ENCODE measurements at places on chromosomes 12 and 14.
A peak's percentile ranks its signal among the peaks of the same experiment; 100 is the strongest.

GRCh38 chr12:77152623-77153193 is 87.3 kb upstream of the E2F7 start:
- DNase-seq = peak; percentile 40

- no peak for DNase-seq
Observed at GRCh38 chr12:78866518-78866917, 1.9 kb downstream of the SYT1 start.

DNA sequence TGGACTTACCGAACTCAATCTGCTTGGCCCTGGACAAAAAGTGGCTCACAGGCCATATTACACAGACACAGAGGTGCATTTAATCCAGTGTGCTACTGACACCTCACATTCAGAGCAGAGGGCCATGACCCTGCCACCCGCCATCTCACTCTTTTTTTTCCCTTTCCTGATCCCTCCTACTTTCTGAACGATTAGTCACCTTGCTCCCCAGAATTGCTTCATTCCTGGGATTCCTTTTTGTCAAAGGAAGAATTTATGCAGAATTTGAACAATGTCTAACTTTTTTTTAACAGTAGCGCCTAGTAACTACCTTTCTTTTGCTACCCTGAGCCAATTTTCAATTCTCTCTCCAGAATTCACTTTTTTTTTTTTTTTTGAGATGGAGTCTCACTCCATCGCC is 4.6 kb downstream of the PKP2 start:
- no peak for DNase-seq

DNA sequence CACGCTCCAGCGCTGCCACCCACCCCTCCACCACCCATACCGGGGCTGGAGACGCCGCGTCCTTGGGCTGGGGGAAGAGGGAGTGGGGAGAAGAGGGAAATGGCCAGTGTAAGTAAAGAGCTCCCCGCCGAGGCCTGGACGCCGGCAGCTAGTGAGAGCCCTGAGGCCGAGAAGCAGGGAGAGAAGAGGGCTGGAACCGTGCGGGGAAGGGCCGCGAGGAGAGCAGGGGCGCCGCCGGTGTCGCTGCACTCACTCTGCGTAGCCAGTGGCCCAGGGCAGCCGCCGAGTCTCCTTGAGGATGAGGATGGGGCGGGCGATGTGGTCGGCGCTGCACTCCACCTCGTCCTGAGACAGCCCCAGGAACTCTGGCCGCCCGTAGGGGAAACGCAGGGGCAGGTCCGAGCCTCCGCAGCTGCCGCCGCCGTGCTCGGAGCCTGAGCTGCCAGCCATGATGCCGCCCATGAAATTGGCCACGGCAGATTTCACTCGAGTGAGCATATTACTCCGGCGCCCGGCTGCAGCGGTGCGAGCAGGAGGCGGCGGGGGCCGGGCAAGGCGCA is 631 bp downstream of the PPM1H start:
- no peak for DNase-seq

- DNase-seq = no peak
Observed at GRCh38 chr12:93163260-93164036, 214.3 kb upstream of the NUDT4 start.

DNA sequence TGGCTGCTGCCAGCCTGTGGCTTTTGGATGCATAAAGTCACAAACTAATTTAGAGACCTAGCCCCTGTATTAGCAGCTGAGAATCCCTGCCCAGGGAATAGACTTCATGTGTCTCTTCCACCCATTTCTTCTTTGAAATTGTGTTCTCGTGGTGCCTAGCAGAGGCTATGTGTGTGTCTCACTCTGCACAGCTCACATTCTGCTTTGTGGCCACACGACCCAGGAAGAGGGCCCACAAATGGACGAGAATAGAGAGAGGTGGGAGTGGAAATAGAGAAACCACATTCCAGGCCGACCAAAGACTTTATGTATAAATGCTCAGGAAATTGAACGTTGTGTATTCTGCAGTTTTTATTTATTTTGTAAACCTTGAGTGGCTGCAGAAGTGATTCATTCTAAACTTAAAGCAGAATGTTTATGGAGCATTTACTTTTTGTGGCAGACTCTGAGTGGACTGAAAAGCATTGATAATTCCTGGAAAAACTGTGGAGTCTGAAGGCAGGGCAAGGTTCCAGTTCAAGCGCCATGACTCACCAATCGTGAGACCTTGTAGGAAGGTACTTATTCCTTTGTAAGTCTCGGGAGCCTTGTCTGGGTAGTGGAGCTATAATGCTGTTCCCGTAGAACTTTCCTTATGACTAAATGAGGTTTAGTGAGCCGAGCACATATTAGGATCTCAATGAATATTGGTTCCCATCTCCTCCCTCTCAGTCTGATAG is 9.1 kb downstream of the B4GALNT3 start:
- DNase-seq = no peak

- DNase-seq = no peak
Observed at GRCh38 chr14:99612738-99613330, 8.8 kb upstream of the CCDC85C start.

GRCh38 chr12:110373425-110373824 is 30.1 kb downstream of the ANAPC7 start:
- no peak for DNase-seq

DNA sequence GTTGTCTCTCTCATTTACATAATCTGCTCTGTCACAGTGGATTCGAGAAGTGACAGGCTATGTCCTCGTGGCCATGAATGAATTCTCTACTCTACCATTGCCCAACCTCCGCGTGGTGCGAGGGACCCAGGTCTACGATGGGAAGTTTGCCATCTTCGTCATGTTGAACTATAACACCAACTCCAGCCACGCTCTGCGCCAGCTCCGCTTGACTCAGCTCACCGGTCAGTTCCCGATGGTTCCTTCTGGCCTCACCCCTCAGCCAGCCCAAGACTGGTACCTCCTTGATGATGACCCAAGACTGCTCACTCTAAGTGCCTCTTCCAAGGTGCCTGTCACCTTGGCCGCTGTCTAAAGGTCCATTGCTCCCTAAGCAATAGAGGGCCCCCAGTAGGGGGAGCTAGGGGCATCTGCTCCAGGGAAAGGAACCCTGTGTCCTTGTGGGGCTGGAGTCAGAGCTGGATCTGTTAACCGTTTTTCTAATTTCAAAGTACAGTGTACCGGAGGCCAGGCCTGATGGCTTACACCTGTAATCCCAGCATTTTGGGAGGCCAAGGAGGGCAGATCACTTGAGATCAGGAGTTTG is 5.1 kb downstream of the ERBB3 start:
- no peak for DNase-seq
